ENCODE measurements at places on chromosomes 2 and 18.
A peak's percentile ranks its signal among the peaks of the same experiment; 100 is the strongest.

DNA sequence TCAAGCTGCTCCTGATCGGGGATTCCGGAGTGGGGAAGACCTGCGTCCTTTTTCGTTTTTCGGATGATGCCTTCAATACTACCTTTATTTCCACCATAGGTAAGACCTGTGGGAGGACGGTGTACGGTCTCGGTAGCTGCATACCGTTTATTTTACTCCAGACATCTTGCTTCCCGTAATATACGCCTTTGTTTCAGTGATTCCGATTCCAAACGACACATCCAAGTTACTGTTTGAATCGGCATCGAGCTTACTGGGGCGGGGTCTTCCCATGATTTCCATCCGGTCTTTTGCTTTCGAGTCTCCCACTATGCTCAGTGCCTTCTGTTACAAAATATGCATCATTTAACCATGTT lies 731 bp downstream of the RAB10 start:
- DNase-seq: no peak

DNA sequence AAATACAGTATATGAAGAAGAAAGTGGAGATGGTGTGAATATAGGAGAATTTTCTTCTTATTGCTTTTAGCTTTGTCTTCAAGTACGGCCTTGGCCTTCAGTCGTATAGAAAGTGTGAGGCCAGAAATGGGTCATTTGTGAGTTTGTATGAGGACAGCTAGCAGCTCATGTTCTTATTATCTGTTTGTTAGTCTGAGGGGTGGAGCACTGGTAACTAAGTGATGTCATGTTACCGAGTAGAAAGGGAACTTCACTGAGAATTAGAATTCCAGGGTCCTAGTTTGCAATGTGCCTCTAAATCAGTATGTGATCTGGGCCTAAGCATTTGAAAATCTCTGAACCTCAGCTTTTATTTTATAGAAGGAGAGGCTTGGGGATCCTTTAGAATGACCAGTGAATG lies 588.6 kb downstream of the NRXN1 start:
- no peak for DNase-seq

GRCh38 chr2:106706283-106706682 lies 179.7 kb downstream of the ST6GAL2 start:
- DNase-seq: no peak

DNA sequence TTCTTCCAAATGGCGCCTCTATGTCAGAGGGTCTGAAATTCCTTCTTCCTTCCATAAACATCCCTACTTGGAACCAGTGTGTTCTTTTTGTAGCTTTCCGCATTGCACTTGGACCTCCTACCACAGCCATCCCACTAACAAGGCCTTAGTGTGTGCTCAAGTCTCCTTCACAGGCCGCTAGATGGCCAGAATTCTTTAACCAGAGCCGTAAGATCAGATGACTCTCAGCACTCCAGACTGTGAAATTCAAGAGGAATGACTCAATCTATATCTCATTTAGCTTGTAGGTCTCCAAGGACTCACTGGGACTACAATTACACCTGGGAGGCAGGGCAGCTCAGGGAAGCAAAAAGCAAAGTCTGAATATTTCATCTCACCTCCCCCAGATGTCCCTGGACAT lies 298.9 kb downstream of the EIPR1 start:
- DNase-seq: no peak

DNA sequence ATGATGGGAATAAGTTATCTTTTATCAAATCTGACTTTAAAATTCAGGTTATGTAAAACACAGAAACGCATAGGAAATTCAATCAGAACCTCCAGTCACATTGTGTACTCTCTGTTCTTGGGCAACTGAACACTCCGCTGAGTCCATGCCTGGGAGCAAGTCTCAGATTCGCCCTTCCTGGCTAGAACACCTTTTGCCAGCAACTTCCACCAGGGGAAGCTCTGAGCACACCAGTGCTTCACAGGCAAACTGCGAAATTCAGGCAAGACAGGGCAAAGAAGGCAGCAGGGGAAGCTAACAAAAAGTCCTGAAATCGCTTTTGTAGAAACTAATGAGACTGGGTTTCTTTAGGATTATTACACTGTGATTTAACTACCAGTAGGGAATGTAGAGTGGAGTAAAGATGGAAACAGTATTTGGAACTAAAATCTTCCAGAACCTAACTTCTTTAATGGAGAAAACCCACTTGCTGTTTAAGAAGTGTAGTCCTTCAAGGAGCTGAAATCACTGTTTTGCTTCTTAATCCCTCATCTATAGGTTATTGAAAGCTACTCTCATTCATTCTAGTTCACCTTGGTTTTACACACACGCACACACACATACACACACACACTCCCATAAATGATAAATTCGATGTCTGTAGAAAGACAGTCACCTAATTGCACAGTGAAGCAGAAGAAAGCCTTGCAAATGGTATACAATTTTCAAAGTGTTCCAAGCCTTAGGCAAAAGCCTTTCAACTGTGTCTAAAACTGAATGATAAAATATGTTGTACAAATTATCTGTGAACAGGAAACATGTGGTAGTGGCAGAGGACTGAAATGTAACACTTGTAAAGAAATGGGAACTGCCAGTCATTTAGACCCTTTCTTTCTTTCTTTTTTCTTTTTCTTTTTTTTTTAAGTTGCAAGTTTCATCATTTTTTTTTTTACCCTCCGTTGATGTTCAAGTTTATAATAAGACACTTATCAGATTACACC lies 214.5 kb downstream of the TMEM182 start:
- DNase-seq: peak; percentile 12

- DNase-seq: no peak
These were observed 5.2 kb upstream of the SIGLEC15 start for GRCh38 chr18:45820106-45820745.

DNA sequence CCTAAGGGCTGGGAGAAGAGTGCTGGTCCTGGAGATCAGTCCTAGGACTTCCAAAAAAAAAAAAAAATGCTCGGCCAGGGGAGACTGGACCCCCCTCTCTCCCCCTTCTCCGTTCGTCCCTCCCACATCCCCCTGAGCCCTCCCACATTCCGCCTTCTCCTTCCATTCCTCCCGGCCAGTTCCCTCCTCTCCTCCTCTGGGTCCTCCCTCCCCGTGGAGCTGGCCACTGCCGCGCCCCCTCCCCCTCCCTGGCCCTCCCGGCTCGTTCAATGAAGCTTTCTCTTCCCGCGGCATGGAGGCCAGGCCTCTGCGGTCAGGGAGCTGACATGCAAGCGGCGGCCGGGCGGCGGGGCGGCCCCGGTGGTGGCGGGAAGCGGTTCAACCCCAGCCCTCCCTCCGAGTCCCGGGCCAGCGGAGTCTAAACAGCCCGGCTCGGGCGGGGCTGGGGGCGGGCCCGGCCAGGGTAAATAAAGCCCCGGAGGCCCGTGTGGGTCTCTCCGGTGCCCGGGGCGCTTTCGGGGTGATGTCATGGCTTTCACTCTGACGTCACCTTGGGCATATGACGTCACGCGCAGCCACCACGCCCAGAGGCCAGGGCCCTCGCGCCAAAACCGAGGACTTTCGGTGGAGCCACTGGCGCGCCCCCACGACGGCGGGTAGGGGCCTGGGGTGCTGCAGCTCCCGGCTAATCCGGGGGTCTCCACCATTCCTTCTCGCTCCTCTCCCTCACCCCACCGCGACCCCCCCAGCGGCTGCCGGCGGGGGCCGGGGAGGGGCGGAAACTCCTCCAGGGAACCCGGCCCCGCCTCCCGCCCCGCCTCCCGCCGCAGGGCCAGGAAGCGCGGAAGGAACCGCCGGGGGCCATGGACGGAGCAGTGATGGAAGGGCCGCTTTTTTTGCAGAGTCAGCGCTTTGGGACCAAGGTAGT lies at the start of the genes DOK1 and LOXL3:
Gene DOK1, plus strand, starts transcription at position 829 of the 928 bp plus-strand sequence. Its CDS starts 35 bp downstream, at position 864.
Gene LOXL3, minus strand, starts transcription at position 51 of the 928 bp plus-strand sequence. CDS start 1,308 bp downstream, outside the sequence.
- DNase-seq: no peak

- DNase-seq: no peak
These were observed 131.0 kb downstream of the SETBP1 start for GRCh38 chr18:44811572-44812125.

DNA sequence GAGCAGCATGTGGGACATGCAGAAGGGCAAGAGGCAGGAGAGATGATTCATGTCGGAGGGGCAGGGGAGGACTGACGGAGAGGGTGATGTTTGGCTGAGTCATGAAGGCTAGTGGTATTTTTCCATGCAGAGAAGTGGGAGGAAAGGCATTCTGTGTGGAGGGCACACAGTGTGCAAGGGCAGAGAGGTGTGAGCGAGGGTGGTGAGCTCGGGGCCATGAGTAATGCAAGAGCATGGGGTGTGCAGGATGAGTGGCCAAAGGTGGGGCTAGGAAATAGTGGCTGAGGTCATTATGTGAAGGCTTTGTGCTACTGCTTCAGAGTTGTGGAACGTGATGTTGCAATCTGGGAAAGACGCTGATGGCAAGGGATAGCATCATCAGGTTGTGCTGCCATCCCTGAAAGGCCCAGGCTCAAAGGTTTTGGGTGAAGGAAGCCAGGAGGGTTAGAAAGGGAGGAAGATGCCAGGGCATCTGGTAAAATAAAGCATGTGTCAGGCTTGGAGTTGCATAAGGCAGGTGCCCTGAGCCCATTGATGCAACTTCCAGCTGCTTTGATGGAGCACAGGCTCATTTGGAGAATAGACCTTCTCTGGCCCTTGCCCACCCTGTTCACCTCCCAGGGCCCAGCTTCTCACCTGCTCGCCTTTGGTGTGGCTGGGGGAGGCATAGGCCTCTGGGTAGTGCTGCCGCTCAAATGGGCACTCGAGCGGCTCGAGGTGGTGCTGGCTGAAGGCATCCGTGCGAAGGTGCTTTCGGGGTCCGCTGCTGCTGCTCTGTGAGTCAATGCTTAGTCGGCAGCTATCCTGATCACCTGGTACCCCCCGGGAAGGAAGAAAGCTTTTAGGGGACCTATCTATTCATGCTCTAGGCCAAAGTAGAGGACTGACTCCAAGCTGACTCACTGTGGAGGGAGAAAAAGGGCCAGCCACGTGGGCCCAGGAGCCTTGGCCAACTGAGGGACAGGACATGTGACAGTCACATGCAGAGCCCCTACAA lies 37.5 kb downstream of the PAX8 start:
- no peak for DNase-seq

- DNase-seq: peak; percentile 28
These were observed 17.0 kb upstream of the CD8A start for GRCh38 chr2:86807468-86808275.

GRCh38 chr2:69298862-69299261 lies 88.2 kb downstream of the GFPT1 start:
- DNase-seq: no peak

- DNase-seq: no peak
These were observed 2.3 kb downstream of the SLC3A1 start for GRCh38 chr2:44277541-44277940.

DNA sequence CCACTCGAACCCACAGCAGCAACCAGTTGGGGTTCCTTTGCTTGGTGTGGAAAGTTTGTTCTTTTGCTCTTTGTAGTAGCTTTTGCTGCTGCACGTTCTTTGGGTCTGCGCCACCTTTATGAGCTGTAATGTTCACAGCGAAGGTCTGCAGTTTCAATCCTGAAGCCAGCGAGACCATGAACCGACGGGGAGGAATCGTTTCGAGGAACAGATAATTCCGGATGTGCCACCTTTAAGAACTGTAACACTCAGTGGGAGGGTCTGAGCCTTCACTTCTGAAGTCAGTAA lies 14.3 kb downstream of the GPR17 start:
- no peak for DNase-seq
